ENCODE measurements at places on chromosomes 6 and 20. TPM values are rescaled to one million over a fixed set of nuclear protein-coding genes. Genes with fewer than 3 reads are reported as not detected.

Gene CTAGE9
- not detected for total RNA-seq

Gene PNPLA1
- not detected for total RNA-seq

Gene PBOV1
- total RNA-seq = not detected

Gene MPIG6B
- total RNA-seq = not detected

Gene RBPJL
- total RNA-seq = not detected

Gene SALL4
- total RNA-seq = 0.22 TPM

Gene C6orf141
- total RNA-seq = 61.3 TPM

Gene SCGN
- not detected for total RNA-seq

- DNase-seq = no peak
These were observed 171.5 kb downstream of the CARMIL1 start for GRCh38 chr6:25450469-25451198.

- DNase-seq = no peak
These were observed 24.8 kb downstream of the BACH2 start for GRCh38 chr6:90271831-90272230.

GRCh38 chr6:99350573-99350972 is 1.1 kb upstream of the FAXC start:
- DNase-seq = no peak

GRCh38 chr6:149907317-149907716 is 9.4 kb upstream of the RAET1E start:
- no peak for DNase-seq

GRCh38 chr20:13644010-13644409 is 5.3 kb upstream of the TASP1 start:
- peak; percentile 7 for DNase-seq

- no peak for DNase-seq
These were observed 680.8 kb upstream of the NRSN1 start for GRCh38 chr6:23445157-23445710.

- no peak for DNase-seq
These were observed 49.7 kb upstream of the CITED2 start for GRCh38 chr6:139423971-139424667.

GRCh38 chr20:57479196-57479595 is 45.7 kb downstream of the CTCFL start:
- no peak for DNase-seq

- DNase-seq = no peak
These were observed 536.0 kb upstream of the JARID2 start for GRCh38 chr6:14709900-14710299.

DNA sequence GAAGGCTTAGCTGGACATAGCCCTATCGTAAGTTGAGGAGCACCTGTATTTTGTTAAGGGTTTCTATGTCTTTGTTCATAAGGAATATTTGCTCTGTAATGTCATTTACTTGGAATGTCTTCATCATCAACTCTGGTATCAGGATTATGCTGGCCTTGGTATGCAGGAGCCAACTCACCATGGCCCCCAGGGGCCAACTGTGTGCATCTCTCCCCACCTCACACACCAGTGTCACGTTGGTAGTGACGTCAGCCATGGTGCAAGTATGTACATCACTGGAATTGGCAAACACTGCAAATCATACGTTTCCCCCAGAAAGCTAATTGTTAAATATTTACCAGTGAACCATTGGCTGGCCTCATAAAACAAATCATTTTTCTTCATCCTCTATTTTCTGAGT is 70.8 kb downstream of the YTHDF1 start:
- DNase-seq = no peak

GRCh38 chr20:48736231-48736630 is 91.6 kb downstream of the PREX1 start:
- DNase-seq = no peak

- no peak for DNase-seq
These were observed 27.3 kb downstream of the C20orf203 start for GRCh38 chr20:32646486-32646885.

DNA sequence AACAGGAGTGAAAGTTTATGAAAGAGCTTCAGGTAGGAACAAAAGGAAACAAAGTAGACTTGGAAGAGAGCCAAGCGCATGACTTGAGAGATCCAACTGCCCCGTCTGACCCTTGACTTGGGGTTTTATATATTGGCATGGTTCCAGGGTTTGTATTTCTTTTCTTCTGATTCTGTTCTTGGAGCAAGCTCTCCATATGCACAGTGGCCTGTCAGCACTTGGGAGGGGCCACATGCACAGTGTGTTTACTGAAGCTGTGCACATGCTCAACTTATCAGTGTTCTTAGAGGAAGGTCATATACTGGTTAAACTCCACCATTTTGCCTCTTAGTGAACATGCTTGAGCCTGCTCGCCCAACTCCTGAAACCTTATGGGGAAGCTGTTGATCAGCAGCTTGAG is 953.7 kb downstream of the TFAP2A start:
- no peak for DNase-seq

DNA sequence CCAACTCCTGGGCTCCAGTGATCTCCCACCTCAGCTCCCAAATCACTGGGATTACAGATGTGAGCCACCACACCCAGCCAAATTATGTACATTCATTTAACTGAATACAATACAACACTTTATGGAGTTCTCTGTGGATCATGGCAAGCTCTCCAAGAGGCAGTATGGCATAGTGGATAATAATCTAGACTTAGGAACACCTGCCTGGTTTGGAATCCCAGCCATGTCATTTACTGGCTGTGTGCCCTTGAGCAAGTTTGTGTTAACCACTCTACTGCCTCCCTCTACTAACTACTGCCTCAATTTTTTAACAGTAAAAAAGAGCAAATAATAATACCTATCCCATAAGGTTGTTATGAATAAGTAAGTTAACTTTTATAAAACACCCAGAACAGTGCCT is 1.9 kb upstream of the ETV7 start:
- DNase-seq = no peak

- DNase-seq = no peak
These were observed 16.7 kb downstream of the DYNLT1 start for GRCh38 chr6:158627940-158628211.

All from lung microvascular endothelial cell (primary cell).